ENCODE measurements at places on chromosomes 5 and 9. TPM values are rescaled to one million over a fixed set of nuclear protein-coding genes. Genes with fewer than 3 reads are reported as not detected.

Gene SLCO6A1
- not detected for polyA plus RNA-seq

Gene SLC30A5
- polyA plus RNA-seq: 103 TPM

Gene TUSC1
- 19.6 TPM for polyA plus RNA-seq

DNA sequence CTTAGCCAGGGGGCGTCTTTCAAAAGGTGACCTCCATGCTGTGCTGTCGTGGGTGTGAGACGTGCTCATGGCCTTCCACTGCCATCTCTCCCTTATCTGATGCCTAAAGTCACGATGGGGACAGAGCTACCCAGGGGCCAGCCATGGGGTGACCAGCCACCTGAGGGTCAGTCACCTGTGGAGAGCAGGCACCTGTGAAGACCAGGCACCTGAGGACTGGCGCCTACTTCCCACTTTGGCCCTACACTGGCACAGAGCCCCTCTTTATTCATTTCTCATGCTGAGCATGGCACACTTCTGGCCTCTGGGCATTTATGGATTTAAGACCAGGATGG is 6.4 kb upstream of the EXOC3 start:
- DNase-seq: no peak

GRCh38 chr9:78903581-78903980 is 606.7 kb downstream of the PSAT1 start:
- DNase-seq: no peak

DNA sequence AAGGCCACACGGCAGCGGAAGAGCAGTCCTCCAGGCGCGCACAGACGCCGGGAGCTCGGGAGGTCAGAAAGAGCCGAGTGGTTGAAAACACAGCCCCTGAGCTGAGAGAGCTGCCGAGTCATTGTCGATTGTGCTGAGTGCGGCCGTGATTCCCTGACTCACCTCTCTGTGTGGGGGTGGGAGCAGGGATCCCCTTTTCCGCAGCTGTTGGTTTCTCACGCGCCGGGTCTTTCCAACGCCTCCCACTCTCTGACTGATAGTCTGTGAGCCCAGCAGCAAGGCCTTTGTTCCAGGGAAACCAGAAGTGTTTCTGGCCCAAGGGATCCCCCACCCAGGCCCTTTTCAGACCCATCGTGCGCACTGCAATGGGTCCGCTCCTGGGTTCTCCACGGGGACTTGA is 97.3 kb downstream of the MRPL36 start:
- DNase-seq: no peak

DNA sequence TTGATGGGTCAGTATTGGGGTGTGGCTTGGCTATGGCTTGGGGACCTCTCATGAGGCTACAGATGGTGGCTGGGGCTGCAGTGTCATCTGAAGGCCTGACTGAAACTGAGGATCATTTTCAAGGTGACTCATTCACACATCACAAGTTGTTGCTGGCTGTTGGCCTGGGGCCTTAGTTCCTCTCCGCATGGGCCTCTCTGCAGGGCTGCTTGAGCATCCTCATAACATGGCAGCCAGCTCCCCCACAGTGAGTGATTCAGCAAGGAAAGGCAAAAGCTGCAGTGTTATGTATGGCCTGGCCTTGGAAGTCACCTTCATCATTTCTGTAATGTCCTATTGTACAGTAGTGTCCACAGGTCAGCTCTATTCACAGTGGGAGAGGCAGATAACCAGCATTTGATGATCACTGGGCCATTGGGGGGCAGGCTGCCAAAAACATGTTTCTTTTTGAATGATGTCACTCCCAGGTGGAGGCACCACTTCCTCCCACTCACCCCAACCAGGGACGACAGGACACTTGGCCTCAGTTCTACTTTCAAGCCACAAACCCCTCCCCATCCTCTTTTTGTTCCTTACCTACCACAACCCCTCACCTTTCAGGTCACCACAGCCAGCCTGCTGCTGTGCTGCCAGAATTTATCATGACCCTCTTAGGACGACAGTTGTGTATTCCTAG is 14.4 kb downstream of the FGD3 start:
- no peak for DNase-seq

DNA sequence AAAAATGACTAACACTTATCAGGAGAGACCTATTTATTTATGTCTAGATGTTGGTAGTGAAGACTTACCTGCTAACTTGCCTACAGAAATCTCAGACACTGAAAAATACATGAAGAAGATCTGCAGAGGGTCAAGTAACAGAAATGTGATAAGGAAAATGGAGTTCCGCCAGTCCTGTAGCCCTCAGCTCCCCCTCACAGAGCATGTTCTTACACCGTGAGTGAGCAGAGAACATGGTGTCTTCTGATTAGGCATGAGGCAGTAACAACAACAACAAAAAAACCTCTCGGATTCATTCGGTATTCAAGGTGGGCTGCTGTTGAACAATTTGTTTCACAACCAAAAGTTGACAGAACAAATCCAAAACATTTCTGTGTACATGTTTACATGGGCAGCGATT is 162.0 kb upstream of the SNX2 start:
- DNase-seq: no peak

GRCh38 chr5:135058331-135058732 is 24.3 kb upstream of the PITX1 start:
- DNase-seq: no peak

DNA sequence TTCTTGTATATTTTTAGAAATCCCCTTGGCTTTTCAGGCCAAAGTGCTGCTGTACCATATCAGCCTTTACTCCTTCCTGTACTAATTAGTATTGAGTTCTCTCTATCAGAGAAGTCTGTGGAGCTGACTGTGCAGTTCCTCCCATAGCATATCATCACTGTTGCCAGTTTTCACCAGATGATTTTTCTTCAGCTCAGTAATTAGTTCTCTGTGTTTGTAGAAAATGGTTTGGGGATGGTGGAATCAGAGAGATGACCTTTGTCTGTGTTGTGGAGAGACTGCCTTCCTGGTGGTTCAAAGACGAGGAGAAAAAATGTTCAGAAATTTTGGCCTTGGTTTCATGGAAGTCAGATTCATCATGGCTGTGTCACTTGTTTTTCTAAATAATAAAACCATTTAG is 227.5 kb upstream of the ACTBL2 start:
- DNase-seq: no peak
